ENCODE measurements at places on chromosomes 5 and 9. TPM values are rescaled to one million over a fixed set of nuclear protein-coding genes. Genes with fewer than 3 reads are reported as not detected.

ENTREP1 gene
- total RNA-seq: 2.0 TPM

ZFP2 gene
- 1.4 TPM for total RNA-seq

IL3 gene
- not detected for total RNA-seq

ZNF618 gene
- total RNA-seq: 13.4 TPM

NDFIP1 gene
- 27.2 TPM for total RNA-seq

CCIN gene
- total RNA-seq: 1.3 TPM

CHD1 gene
- total RNA-seq: 47.8 TPM

DND1 gene
- not detected for total RNA-seq

FRMD3 gene
- total RNA-seq: 1.8 TPM

IL9 gene
- total RNA-seq: not detected

DOCK2 gene
- 23.9 TPM for total RNA-seq

CMBL gene
- 23.1 TPM for total RNA-seq

POLR3G gene
- total RNA-seq: not detected

C9orf50 gene
- total RNA-seq: not detected

FBN2 gene
- 4.3 TPM for total RNA-seq

ANKRD34B gene
- total RNA-seq: not detected

PRR16 gene
- total RNA-seq: 5.9 TPM

OTP gene
- not detected for total RNA-seq

HAND1 gene
- 32.2 TPM for total RNA-seq

LOX gene
- 8.2 TPM for total RNA-seq

UIMC1 gene
- 56.4 TPM for total RNA-seq

SAXO1 gene
- 4.7 TPM for total RNA-seq

FYB1 gene
- 22.9 TPM for total RNA-seq

PCDH1 gene
- total RNA-seq: 96.9 TPM

PTGS1 gene
- total RNA-seq: 49.6 TPM

PAEP gene
- total RNA-seq: not detected

IDNK gene
- total RNA-seq: 4.0 TPM

FBP1 gene
- total RNA-seq: 89.1 TPM

COL15A1 gene
- 173 TPM for total RNA-seq

OSMR gene
- total RNA-seq: 17.9 TPM

WDR38 gene
- total RNA-seq: not detected

TBC1D2 gene
- 5.5 TPM for total RNA-seq

RLN1 gene
- not detected for total RNA-seq

RNF183 gene
- total RNA-seq: 1.8 TPM

SETD9 gene
- 9.4 TPM for total RNA-seq

FGF18 gene
- total RNA-seq: not detected

CD274 gene
- total RNA-seq: 9.3 TPM

ANXA2R gene
- 2.2 TPM for total RNA-seq

CARD9 gene
- 0.92 TPM for total RNA-seq

PHAX gene
- total RNA-seq: 61.1 TPM

NREP gene
- 0.58 TPM for total RNA-seq

SLC1A1 gene
- total RNA-seq: 0.58 TPM

CBY3 gene
- not detected for total RNA-seq

ARPC5L gene
- total RNA-seq: not detected

C5 gene
- total RNA-seq: 8.1 TPM

LCN6 gene
- 31.2 TPM for total RNA-seq

PCSK1 gene
- total RNA-seq: not detected

TTC16 gene
- not detected for total RNA-seq

SPINK5 gene
- total RNA-seq: 1.6 TPM
